Stimulated activated CD8-positive, alpha-beta memory T cell treated with anti-CD3 and anti-CD28 coated beads, Interleukin-4, amount 100 ng/mL, for 4 hours (primary cell): ENCODE measurements at places on chromosomes 4 and X.
A peak's percentile ranks its signal among the peaks of the same experiment; 100 is the strongest.

GRCh38 chr4:38497121-38497520 is 166.9 kb upstream of the KLF3 start:
- DNase-seq: no peak

DNA sequence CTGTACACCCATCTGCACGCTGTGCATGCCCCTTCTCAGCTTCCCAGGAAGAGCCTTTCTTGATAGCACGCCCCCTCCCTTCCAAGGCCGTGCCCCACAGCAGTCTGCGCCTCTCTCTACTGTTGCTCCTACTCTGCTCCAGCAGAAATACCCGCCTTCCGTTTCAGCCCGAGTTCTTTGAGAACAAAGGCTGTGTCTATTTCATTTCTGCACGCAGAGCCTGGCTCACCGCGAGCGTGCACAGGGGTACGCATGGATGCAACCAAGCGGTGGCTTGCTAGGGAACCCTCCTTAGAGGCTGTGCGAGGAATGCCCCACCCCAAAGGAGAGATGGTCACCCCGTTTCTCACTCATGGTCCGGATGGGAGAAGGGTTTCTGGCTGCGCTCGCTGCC is 485 bp downstream of the AADAT start:
- DNase-seq: no peak

DNA sequence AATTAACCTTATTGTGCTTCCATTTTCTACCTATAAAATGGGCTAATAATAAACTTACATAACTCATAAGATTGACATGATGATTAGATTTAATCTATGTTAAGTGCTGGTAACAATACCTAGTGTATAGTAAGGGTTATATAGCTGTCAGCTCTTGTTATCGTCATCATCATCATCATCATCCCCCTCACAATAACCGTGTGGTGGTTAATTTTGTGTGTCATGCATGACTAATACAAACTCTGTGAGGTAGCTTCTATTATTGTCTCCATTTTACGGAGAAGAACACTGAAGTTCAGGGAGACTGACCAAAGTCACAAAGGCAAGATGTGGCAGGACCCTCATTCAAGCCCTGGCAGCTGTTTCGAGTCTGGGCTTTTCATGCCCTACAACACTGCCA is 211.3 kb downstream of the PALLD start:
- DNase-seq: no peak

- DNase-seq: peak; percentile 46
These were observed 44.9 kb downstream of the ZBTB49 start for GRCh38 chr4:4334798-4335520.

DNA sequence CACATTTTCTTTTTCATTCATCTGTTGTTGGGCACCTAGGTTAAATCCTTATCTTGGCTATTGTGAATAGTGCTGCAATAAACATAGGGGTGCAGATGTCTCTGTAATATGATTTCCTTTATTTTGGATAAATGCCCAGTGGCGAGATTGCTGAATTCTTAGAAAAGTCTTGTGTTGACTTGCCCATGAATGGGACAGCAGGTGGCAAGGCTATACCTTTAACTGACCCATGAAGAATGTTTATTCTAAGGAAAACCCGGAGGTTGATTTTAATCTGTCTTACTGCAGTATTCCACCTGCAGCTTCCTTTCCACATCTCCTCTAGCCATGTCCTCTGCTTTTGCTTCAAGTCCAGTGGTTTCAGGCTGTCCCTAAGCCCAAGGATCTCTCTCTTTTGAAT is 220.6 kb downstream of the SNCA start:
- no peak for DNase-seq

- DNase-seq: no peak
These were observed 63.7 kb upstream of the ESX1 start for GRCh38 chrX:104318330-104319009.

GRCh38 chrX:150696866-150697265 is 3.7 kb downstream of the MTMR1 start:
- no peak for DNase-seq

DNA sequence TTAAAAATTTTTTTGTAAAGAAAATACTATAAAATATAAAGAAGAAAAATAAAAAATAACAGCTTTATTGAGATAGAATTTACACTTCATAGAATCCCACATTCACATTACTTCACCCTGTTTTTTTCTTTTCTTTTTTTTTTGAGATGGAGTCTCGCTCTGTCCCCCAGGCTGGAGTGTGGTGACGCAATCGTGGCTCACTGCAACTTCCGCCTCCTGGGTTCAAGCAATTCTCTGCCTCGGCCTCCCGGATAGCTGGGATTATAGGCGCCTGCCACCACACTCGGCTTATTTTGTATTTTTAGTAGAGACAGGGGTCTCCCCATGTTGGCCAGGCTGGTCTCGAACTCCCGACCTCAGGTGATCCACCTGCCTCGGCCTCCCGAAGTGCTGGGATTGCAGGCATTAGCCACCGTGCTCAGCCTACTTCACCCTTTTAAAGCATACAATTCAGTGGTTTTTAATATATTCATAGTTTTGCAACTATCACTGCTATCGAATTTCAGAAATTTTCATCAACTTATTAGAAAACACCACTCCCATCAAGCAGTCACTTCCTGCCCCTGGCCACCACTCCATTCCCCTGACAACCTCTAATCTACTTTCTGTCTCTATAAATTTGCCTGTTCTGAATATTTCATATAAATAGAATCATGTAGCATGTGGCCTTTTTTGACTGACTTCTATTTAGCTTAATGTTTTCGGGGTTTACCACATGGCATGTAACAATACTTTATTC is 48.7 kb downstream of the TMEM131L start:
- no peak for DNase-seq

GRCh38 chr4:43369036-43369594 is 476.6 kb downstream of the GRXCR1 start:
- no peak for DNase-seq

DNA sequence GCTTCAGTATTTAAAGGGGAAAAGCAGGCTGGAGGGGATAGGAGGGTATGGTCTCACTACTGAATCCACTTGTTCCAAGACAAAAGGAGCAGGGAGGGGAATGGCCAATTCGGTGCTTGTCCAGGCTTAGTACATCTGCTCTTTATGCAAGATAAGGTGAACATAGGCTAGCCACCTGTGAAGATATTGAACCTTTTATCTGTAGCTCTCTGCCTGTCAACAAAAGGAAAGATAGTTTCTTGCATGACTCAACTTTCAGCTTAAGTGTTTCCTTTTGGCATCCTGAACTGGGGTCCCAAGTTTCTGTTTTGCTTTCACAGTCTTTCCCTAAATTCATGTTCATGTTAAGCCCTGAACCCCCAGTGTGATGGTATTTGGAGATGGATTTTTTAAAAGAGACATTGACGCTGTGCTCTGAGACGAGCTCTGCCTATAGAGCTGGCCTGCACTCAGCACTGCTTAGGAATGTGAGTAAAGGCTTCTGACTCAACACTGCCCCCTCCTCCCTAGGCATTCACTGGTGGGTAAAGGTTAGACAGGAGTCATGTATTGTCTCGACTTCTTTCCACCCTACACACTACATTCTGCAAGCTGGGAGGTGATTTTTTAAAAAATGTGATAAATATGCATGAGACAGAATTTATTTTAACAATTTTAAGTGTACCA is 28.2 kb downstream of the FAM149A start:
- no peak for DNase-seq

DNA sequence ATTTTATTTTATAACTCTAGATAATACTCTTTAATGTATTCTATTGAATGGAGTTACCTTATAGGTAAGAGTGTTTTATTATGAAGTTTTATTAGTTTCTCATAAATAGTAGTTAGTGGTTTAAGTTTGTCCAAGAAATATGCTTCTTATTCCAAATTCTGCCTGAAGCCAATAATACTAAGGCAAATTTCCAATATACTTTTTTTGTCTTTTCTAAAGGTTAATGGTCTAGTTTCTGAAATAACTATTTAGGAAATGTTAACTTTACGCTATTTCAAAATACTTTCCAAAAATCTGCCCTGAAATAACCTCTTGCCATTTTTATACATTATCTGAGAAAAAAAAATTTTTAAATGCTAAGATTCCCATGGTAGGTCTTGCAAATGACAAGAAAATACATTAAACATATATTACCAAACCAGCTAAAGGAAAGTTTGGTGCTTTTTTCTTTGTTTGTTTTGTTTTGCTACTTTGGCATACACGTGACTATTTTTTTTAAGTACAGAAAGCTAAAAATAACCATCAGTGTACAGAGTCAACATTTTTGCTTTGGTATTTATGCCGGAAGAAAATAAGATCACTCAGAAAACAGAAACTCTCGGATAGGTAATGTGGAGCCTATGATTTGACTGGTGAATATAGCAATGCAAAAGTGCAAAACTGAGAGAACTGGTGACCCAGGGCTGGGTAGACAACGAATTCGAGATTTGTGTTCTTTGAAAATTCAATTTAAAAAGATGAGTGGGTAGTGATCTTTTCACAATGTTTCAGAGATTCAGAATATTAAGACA is 29.8 kb downstream of the PCDH18 start:
- no peak for DNase-seq

DNA sequence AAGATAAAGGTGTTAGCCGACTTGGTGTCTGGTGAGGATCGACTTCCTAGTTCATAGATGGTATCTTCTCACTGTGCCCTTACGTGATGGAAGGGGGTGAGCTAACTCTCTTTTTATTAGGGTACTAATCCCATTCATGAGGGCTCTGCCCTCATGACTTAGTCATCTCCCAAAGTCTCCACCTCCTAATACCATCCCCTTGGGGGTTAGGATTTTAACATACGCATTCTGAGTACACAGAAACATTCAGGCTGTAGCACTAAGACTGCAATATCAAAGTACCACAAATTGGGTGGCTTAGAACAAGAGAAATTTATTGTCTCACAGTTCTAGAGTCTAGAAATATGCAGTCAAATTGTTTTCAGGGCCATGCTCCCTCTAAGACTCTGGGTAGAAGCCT is 58.0 kb upstream of the IL13RA1 start:
- DNase-seq: no peak
